ENCODE measurements at places on chromosomes 1 and 21.

DNA sequence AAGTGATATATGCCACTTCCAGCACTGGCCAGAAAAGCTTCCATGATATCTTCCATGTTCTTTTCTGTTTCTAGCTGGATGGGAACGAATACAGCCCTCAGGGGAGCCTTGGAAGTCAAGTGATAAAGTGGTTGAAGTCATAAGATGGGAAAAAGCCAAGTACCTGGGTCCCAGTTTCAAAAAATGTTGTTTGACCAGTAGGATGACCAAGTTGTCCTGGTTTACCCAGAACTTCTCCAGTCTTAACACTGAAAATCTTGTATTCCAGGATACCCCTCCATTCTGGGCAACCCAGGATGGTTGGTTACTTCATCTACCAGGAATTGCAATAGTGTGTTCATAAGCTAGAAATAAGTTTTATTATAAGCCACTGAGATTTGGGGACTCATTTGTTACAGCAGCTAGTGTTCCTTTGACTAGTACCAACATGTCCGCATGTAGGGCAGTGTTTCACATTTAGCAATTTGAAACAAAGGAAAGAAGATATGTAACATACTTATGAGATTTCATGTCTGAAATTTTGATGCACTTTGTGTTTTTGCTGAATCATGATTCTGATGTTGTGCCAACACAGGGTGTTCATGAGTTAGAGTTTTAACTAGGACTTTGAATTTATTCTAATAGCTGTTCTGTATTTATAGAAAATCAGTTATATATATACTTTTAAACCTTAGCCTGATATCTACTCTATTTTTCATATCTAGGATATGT lies 139.9 kb downstream of the TPR start:
- DNase-seq = no peak

DNA sequence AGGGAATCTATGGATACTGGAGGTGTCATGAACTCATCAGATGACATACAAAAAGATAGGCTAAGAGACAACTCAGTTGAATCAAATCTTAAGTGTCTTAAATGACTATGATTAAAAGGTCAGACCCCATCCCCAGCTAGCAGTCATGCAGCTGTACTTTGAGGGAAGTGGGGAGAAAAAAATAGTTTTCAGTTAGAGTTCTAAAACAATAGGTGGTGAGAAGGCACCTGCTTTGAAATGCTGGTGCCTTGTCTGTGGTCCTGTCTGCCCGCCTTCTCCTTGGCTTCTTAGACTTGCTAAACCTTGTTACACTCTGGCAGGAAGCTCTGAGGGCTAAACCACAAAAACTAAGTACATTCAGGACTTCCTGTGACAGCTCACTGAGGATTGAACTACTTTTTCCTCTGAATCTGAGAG lies 15.3 kb downstream of the CD2 start:
- DNase-seq = no peak

DNA sequence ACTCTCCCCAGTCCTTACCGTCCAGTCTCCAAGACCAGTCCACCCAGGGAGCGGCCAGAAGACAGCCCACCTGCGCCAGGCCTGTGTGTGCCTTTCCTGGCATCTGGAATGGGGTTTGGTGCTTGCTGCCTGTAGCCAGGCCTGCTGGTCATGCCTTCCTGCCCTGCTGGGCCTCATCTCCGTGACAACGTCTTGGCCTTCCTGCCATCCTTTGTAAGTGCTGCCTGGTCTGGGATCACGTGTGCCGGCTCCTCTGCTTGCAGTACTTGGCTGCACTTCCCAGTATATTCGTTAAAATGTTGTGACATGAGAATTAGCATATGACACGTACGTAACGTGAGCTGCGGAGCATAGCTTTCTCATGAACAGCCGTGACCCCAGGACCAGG lies 145.3 kb upstream of the COL6A1 start:
- DNase-seq = no peak

- DNase-seq = peak; percentile 76
Observed at GRCh38 chr21:37710546-37711285, 205.5 kb downstream of the KCNJ6 start.

- no peak for DNase-seq
Observed at GRCh38 chr1:17699581-17699980, 55.6 kb upstream of the ACTL8 start.

DNA sequence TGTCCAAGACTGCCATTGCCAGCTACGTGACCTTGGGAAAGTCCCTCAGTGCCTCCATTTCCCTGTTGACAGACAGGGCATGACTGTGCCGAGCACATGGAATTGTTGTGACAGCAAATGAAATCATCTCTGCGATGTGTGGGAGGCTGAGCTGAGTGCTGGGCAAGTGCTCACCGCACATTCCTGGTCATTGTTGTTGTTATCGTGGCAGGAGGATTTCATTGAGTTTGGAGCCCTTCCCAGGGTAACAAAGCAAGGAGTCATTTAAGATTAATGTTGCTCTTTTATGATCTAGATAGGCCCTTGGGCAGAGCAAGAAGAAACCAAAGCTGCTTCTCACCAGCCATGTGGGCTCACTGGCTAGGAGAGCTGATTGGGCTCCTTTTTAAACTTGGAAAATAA lies 39.6 kb upstream of the ITPKB start:
- no peak for DNase-seq

DNA sequence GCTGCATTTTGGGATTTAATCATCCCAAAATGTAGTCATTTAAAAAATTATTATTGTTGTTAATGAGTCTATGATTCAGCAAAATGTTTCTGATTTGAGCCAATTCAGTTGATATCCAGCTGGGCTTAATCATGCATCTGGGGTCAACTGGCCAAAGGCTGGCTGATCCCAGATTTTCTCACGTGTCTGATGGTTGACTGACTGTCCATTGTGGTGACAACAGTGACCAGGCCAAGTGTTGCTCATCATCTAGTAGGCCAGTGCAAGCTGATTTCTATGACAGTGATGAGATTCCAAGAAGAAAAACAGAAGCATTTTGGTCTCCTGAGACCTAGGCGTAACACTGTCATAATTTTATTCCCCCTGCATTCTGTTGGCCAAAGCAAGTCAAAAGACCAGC lies 80.1 kb upstream of the ZC3H11B start:
- no peak for DNase-seq

DNA sequence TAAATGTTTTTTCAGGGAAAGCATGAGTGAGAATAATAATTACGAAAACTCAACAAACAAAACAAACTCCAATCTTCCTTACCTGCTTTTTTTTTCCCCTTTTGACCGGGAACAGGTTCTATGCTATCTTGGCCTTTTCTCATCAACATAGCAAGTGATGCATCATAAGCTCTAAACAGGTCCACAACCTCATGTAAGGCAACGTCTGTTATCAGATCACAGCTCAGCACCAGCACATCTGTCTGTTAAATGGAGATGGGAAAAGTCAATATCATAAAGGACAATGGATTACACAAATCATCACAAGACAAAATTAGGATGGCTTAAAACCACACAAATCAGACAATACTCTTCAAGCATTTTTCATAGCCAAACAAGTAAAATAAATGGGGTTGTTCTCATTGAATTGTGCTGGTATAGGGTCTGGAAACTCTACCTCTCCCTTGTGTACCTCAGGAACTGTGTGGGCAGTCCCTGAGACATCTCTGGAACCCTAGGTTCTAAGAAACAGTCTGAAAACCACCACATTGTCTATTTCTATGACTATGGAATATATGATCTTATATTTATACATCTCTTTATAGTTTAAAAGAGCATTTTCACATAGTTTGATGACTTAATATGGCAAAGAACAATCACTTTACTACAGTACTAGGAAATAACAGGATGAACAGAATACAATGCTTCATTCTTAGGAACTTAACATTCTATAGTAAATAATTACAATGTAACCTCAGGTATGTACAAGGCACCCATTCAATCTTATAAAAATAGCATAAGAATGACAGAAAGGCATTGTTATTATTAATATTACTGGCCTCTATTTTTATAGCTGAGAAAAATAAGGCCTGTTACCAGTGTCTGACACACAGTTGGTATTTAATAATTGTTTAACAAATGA lies 44.7 kb downstream of the EIF2B3 start:
- DNase-seq = no peak

DNA sequence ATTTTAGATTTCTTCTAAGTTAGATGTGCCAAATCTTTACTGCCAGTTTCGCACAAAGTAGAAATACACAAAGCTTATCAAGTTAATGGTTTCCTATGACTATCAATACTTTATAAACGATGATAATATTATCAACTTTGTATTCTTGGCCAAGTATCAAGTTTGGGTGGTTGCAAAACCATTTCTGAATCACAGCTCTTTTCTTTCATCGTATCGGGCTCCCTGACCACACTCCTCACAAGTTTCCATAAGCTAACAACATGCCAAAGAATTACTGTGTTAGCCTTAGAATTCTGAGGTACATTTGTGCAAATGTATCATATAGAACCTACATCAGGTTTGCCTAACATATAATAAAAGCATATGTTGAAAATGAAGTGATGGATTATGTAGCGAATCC lies 311.0 kb downstream of the KCTD3 start:
- DNase-seq = no peak

DNA sequence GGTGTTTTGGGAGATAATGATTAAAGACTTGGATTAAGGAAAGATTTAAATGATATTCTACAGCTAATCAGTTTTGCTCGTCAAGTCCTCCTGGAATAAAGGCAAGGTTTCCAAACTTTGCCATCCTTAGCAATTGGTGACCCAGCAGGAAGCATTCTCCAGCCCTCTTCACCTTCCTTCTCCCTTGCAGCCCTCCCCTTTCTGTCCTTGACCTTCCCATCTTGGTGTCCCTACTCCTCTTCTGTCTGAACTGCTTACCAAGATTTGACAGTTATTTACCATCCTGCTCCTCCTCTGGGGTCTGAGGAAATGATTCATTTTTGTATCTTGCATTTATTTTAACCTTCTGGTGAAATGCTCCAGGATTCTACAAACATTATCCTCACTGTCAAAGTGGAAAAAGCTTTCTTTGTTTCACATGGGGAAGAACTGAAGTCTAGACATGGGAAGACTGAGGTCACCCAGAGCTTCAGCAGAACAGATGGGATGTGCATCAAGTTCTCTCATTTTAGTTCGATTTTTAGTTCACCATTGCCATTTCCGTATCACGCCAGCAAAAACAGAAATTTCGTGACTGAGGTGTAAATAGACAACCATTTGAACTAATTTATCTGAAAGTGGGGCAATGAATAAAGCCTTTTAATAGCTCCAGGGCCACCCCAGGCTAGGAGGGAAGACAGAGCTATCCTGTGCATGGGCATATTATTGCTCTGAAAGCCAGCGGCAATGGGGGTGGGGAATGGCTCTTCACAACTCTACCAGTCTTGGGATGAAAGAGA lies 504.4 kb upstream of the PLXNA2 start:
- no peak for DNase-seq

- no peak for DNase-seq
Observed at GRCh38 chr1:77732090-77732489, 27.6 kb downstream of the USP33 start.

DNA sequence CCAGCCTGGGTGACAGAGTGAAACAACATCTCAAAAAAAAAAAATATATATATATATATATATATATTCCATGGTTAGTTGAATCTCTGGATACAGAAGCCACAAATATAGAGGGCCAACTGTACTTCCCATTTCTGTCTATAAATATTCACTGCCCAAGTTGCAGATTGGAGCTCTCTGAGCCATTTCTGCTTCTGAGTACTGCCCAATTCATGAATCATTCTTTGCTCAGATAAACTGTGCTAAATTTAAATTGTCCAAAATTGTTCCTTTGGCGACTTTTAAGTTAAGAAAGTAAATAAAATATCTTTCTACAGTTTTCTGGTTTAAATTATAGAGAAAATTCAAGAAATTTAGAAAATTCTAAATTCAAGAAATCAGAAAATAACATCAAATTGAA lies 23.2 kb upstream of the C1orf146 start:
- DNase-seq = no peak

- DNase-seq = no peak
Observed at GRCh38 chr1:221602830-221603229, 139.1 kb downstream of the DUSP10 start.

GRCh38 chr1:27296773-27297291 lies 25.1 kb upstream of the TMEM222 start:
- DNase-seq = peak; percentile 49

- DNase-seq = peak; percentile 2
Observed at GRCh38 chr1:110765640-110766335, 91.0 kb upstream of the KCNA3 start.

- DNase-seq = peak; percentile 32
Observed at GRCh38 chr1:7538849-7539768, 232.0 kb upstream of the VAMP3 start.

DNA sequence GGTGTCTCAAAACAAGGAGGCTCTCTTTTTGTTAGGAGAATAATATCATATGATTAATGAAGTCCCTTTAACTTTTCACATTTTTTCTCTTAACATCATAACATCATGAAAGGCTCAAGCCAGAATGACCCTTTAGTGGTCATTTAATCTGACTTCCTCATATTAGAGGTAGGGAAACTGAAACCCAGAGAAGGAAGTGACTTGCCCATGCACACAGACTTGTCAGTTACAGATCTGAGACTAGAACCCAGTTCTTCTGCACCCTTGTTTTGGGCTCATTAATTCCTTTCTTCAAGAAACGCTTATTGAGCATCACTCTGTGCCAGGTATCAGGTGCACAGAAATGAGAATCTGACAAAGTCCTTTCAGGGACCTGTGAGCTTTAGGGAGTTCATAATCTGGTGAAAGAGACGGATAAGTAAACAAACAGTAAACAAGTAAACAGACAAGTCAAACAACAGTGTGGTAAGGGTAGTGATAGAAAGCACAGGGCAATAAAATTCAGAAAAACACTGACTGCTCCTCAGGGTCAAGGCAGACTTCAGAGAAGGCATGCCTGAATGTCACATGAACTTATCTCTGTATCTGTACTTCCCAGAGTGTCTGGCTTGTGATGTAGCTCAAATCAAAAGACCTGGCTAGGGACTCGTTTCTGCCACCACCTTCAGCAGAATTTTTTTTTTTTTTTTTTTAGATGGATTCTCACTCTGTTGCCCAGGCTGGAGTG lies 38.3 kb upstream of the OSBPL9 start:
- DNase-seq = no peak

DNA sequence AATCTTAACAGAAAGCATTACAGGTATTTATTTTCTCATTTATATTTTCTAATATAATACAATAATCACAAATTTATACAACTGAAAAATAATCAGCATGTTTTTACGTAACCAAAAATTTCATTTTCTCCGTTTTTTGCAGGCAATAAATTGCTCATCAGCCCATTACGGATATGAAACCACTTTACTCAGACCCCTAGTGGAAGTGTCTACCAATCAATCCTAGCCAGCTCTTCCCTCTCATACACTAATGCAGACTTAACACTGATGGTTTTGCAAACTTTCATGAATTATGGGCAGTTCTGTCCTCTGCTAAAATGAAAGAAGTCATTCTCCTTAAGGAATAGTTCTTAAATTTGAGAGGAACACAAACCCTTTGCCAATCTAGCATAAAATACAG lies 124.7 kb downstream of the EIF4G3 start:
- no peak for DNase-seq

- DNase-seq = peak; percentile 28
Observed at GRCh38 chr21:45478115-45478801, 64.0 kb downstream of the SLC19A1 start.

- DNase-seq = no peak
Observed at GRCh38 chr1:15476927-15477326, 1.0 kb downstream of the CELA2B start.

GRCh38 chr1:228953207-228953606 lies 217.9 kb downstream of the RHOU start:
- no peak for DNase-seq

- DNase-seq = no peak
Observed at GRCh38 chr1:9121496-9122409, 7.1 kb downstream of the GPR157 start.

- DNase-seq = no peak
Observed at GRCh38 chr1:93358293-93358692, 12.6 kb downstream of the DR1 start.
